ENCODE measurements at places on chromosomes 2 and 18. TPM values are rescaled to one million over a fixed set of nuclear protein-coding genes. Genes with fewer than 3 reads are reported as not detected.

DNA sequence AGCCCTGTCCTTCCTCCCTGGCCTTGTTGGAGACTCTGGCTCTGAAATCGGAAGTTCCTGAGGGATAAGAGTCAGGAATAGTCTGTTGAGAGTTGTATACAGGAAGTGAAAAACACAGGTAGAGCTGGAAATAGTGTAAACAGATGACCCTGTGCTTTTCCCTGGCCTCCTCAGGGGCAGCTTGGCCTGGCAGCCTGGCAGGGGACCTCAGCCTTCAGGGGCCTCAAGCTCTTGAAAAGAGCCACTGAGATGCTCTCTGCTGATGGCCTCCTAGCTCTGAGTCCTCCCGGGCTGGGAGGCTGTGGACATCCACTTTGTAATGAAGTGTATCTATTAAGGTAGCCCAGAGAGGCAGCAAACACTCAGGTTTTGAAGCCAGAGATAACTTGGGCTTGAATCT is 79.3 kb downstream of the DDX1 start:
- H3K4me1 ChIP-seq = no peaks in the 10 kb centered on the region
- DNase-seq = no peak
- peaks cover 12% of the 10 kb centered on the region for H3K27me3 ChIP-seq

DNA sequence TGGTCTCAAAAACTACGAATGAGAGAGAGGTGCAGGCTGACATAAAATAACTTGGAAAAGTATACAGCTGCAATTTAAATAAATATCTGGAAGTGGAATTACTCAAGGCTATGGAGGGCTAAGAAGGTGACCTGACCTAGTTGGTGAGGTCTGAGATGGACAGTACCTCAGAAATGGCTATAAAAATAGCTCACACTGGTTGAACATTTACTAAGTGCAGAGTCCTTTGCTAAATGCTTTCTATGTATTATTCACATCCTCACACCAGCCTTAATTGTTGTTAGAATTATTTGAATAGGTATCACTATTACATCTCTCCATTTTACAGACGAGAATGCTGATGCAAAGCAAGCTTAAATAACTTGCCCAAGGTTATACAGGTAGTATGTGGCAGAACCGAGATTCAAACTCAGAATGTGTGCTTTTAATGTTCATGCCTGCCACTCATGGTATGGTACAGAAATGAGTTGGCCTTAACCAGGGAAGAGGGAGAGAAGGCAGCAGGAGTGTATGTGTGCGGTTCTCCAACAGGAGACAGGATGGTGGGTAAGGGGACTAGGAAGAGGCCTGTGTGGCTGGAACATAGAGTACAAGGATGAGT is 37.4 kb downstream of the MRPL44 start:
- DNase-seq = peak; percentile 29
- peaks cover 35% of the 10 kb centered on the region for H3K4me1 ChIP-seq
- peak overlapping the region; percentile 87 for H3K27ac ChIP-seq
- peak overlapping the region; percentile 56 for H3K4me3 ChIP-seq

GRCh38 chr2:229798446-229799155 is 84.2 kb upstream of the DNER start:
- no peaks in the 10 kb centered on the region for H3K27me3 ChIP-seq
- H3K27ac ChIP-seq = peak overlapping the region; percentile 50

DNA sequence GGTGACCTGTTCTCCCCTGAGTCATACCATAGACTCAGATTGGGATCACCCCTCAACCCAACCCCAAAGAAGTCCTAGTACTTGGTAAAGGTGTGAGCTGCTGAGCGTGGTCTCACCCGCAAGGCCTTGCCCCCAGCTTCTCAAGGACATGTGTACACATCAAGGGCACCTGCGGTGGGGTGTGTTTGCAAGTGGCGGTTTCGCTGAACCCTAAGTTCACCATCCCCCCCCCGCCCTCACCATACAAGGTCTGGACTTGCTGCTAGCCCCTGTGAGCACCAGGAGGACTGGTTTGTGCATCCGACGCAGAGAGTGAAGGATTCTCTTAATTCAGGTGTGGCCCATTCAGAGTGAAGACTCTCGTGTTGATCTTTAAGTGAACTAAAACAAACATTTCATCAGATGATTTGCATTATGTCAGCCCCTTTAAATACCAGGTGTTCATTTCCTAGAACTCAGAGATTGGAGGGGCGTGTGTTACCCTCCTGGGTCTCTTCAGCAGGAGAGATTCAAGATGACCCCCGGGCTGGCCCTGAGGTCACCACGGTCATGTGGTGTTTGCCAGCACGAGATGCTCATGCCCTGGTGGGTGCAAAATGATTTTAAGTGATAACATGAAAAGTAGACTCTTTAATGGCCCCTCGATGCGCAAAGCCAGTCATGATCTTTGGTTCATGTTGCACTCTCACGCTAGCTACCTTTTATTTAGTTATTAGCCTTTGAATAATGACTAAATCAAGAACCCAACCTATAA is 27.8 kb downstream of the MTERF4 start:
- H3K4me3 ChIP-seq = no peak overlapping the region
- H3K4me1 ChIP-seq = no peaks in the 10 kb centered on the region
- DNase-seq = no peak
- H3K27me3 ChIP-seq = no peaks in the 10 kb centered on the region
- H3K36me3 ChIP-seq = peaks cover 3% of the 10 kb centered on the region
- peak overlapping the region; percentile 10 for H3K27ac ChIP-seq

GRCh38 chr2:140988597-140988996 is 1142.2 kb downstream of the LRP1B start:
- H3K27ac ChIP-seq = no peak overlapping the region
- H3K4me1 ChIP-seq = no peaks in the 10 kb centered on the region
- H3K27me3 ChIP-seq = no peaks in the 10 kb centered on the region
- H3K4me3 ChIP-seq = no peak overlapping the region
- DNase-seq = no peak
- no peaks in the 10 kb centered on the region for H3K36me3 ChIP-seq

DNA sequence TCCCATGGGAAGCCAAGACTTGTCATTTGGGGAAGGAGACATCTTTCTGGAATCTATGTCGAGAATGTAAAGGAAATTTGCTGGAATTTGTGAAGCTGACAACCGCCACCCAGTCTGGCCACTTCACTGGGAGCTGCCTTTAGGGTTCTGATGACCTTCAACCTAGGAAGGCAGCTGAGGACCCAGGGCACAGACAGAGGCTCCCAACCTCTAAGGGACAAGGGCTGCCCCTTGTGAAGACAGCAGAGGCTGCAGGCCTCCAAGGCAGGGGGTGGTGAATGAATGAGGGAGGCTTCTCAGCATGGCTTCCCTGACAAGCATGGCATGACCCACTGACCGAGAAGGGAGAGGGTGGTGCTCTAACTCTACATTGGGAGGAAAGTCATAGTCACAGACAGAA is 128.9 kb upstream of the ASB18 start:
- no peak for DNase-seq
- H3K4me3 ChIP-seq = no peak overlapping the region
- no peaks in the 10 kb centered on the region for H3K4me1 ChIP-seq
- H3K27ac ChIP-seq = no peak overlapping the region
- H3K36me3 ChIP-seq = no peaks in the 10 kb centered on the region

Gene EPB41L5
- 4.1 TPM for total RNA-seq

Gene FEV
- total RNA-seq = not detected
